ENCODE measurements at places on chromosomes 11 and 22. TPM values are rescaled to one million over a fixed set of nuclear protein-coding genes. Genes with fewer than 3 reads are reported as not detected.

- no peak overlapping the region for H3K27ac ChIP-seq
- no peak for DNase-seq
- no peak overlapping the region for H3K4me3 ChIP-seq
- peaks cover 2% of the 10 kb centered on the region for H3K4me1 ChIP-seq
- no peaks in the 10 kb centered on the region for H3K27me3 ChIP-seq
Observed at GRCh38 chr22:26236991-26237390, 67.7 kb downstream of the SEZ6L start.

DNA sequence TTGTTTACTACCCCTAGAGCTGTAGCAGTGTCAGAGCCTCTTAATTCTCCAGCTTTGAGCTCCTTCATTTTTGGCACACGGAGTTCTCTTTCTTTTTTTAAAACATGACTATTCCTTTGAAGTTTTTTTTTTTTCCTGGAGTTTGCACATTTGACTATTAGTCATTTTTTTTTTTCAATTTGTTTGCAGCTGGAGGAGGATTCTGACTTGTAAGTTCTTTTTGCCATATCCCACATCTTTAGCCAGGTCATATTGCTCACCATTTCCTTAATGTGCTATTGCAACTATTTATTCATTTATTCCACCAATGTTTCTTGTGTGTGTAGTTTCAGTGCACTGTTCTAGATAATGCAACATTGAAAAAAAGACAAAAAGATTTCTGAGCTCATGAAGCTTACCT, 166.3 kb upstream of the ARHGAP20 start:
- H3K4me3 ChIP-seq = no peak overlapping the region
- H3K27ac ChIP-seq = no peak overlapping the region
- no peaks in the 10 kb centered on the region for H3K27me3 ChIP-seq
- H3K4me1 ChIP-seq = no peaks in the 10 kb centered on the region
- DNase-seq = no peak

DNA sequence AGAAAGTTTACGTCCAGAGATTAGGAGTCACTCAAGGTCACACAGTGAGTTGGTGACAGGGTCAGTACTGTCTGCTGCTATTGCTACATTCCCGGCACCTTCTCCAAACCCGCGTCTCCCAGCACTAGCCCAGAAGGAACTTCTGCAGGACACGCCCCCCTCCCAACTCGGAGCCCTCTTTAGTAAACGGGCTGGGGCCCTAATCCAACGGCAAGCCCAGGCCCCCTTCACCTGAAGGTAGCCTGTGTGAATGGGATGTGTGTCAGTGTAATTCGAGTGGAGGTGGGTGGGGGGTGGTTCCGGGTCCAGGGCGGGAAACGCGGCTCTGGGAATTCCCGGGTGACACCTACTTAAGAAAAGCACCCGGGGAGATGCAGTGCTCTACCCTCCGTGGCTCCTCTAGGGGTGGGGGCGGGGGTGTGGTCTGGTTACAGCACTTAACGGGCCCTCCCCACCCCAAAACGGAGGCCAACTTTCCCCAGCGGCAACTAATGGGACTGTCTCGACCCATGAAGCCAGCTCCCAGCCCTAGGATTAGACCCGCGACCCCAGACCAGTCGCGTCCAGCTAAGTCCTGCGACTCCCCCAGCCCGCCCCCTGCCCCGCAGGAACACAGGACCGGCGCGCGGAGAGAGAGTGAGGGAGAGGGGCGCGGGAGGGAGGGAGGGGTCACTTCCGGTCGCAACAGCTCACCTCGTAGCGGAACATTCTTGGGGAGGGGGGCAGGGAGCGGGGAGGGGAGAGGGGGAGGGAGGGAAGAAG, 468 bp downstream of the PATL1 start:
- no peaks in the 10 kb centered on the region for H3K27me3 ChIP-seq
- H3K27ac ChIP-seq = peak overlapping the region; percentile 96
- peak; percentile 58 for DNase-seq
- peaks cover 19% of the 10 kb centered on the region for H3K4me1 ChIP-seq

DNA sequence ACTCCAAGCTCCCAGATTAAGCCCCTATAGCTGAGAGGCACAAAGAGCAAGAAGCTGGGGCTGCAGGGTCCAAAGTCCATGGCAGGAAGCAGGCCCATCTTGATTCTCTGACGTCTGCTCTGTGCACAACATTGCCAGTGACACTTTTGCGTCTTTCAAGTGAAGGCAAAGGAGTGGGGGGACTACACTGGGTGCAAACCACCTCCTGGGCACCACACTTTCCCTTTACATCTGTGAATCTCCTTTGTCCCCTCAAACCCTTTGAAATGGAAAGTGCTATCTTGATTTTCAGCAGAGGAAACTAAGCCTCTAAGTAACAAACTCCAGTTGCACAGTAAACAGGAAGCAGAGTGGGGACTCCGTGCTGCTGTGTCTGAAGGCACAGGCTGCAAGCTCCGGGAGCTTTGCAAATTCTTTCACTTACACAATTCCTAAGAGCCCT, 428.0 kb downstream of the LARGE1 start:
- H3K4me3 ChIP-seq = peak overlapping the region; percentile 27
- H3K27ac ChIP-seq = peak overlapping the region; percentile 75
- DNase-seq = no peak
- peaks cover 18% of the 10 kb centered on the region for H3K36me3 ChIP-seq
- H3K27me3 ChIP-seq = no peaks in the 10 kb centered on the region

- no peak overlapping the region for H3K4me3 ChIP-seq
- H3K27ac ChIP-seq = no peak overlapping the region
- H3K36me3 ChIP-seq = peaks cover 2% of the 10 kb centered on the region
- no peak for DNase-seq
- H3K27me3 ChIP-seq = no peaks in the 10 kb centered on the region
Observed at GRCh38 chr22:43776081-43776670, 35.9 kb downstream of the EFCAB6 start.

The FEN1 gene
- 34.4 TPM for total RNA-seq

The TRAPPC4 gene
- 60.3 TPM for total RNA-seq

The APOL5 gene
- not detected for total RNA-seq

The LGALS12 gene
- 2.3 TPM for total RNA-seq

The MS4A7 gene
- not detected for total RNA-seq

The HOATZ gene
- not detected for total RNA-seq

The OR8D4 gene
- total RNA-seq = 0.58 TPM

Measured in progenitor cell of endocrine pancreas (in vitro differentiated cells).